ENCODE measurements at places on chromosomes 3 and 15.

GRCh38 chr3:58566398-58567250 lies 10.6 kb downstream of the FAM107A start:
- DNase-seq, result no peak

DNA sequence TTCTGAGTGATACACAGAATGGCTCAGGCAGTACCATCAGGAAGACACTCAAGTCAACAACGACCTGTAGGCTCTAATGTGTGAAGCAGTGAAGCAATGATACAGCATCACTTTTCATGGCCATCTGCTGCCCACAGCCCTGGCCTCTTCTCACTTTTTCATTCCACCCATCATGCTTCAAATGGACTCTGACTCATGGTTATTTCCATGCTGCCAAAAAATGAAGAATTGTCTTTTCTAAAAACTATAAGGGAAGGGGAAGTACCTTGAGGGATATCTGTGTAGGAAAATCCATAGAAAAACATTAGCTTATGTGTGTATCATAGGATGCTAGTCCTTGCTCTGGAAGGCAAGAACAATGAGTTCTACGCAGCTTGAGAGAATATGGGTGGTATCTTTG lies 11.5 kb downstream of the HGD start:
- DNase-seq, result no peak

GRCh38 chr3:171461525-171461917 lies 1.3 kb upstream of the TNIK start:
- DNase-seq, result no peak

- DNase-seq, result no peak
Observed at GRCh38 chr3:13115991-13116390, 42.8 kb upstream of the IQSEC1 start.

GRCh38 chr3:95715128-95715527 lies 1099.3 kb upstream of the EPHA6 start:
- no peak for DNase-seq

DNA sequence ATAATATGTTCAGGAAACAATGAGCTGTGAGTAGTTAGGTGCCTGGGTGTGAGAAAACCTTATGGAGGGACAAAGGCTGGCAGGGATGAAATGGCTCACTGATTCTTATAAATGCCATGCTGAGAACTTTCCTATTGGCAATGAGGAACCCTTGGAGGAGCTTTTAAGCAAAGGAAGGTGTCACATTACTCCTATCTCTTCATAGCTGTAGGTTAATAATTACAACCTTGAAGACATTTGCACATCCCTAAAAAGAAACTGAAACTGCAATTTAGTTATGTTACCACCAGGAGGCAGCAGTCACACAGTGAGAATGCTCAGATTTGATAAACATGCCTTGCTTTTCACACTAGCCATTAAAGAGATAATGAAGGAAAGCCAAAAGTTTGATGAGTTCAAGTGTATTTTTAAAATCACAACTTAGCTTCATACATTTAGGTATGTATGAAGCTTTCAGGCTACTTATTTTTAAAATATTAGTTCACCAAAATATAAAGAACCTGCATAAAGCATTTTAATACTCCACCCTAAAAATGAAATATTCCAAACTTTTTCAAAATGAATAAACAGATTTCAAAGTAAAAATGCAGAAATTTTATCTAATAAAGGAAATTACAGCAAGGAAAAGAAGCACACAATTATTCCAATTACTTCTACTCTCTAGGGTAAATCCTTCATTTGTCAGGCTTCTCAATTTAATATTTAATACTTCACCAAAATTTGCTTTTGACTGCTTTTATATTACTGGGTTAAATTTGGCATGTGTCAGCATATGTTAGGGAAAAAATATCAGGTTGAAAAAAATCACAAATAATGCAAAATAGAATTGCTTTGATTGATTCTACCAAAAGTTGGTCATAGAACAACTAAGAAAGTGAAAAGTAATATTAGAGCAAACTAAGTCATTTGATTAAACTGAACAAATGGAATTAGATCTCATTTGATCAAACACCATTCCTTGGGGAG lies 136.9 kb upstream of the SLC2A2 start:
- no peak for DNase-seq

- no peak for DNase-seq
Observed at GRCh38 chr3:172646439-172647015, 64.3 kb downstream of the NCEH1 start.
